Posterior vena cava (tissue), 2 donors: ENCODE measurements at places on chromosomes 5 and 9.

- DNase-seq: no peak
Observed at GRCh38 chr5:73031839-73032238, 76.0 kb downstream of the FCHO2 start.

DNA sequence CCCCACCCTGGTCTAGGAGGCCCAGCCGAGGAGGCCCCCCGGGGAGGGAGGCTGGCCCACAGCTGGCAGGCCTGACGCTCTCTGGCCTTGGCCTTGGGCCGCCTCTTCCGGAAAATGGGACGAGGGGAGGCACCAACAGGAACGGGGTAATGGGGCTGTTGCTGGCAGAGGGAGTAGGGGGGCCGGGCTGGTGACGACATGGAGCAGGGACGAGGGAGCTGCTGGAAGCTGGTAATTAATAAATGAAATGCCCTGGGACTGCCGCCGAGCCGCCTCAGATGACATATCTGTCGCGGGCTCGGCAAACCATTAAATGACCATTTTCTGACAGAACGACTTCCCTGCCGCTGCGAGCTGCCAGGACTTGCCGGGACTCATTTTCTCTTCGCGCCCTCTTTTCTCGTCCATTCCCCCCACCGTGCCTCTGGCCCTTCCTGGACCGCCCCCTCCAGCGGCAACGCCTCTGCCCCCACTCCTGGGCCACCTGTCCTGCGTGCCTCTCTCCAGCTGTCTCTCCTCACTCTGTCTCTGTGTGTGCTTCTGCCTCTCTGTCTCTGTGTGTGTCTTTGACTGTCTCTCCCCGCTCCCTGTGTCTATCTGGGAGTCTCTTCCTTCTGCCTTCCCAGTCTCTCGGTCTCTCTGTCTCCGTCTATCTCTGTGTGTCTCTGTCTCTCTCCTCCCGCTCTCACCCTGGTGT, 215.7 kb downstream of the PAX5 start:
- DNase-seq: no peak

GRCh38 chr5:7876867-7877266, 7.9 kb downstream of the MTRR start:
- no peak for DNase-seq

DNA sequence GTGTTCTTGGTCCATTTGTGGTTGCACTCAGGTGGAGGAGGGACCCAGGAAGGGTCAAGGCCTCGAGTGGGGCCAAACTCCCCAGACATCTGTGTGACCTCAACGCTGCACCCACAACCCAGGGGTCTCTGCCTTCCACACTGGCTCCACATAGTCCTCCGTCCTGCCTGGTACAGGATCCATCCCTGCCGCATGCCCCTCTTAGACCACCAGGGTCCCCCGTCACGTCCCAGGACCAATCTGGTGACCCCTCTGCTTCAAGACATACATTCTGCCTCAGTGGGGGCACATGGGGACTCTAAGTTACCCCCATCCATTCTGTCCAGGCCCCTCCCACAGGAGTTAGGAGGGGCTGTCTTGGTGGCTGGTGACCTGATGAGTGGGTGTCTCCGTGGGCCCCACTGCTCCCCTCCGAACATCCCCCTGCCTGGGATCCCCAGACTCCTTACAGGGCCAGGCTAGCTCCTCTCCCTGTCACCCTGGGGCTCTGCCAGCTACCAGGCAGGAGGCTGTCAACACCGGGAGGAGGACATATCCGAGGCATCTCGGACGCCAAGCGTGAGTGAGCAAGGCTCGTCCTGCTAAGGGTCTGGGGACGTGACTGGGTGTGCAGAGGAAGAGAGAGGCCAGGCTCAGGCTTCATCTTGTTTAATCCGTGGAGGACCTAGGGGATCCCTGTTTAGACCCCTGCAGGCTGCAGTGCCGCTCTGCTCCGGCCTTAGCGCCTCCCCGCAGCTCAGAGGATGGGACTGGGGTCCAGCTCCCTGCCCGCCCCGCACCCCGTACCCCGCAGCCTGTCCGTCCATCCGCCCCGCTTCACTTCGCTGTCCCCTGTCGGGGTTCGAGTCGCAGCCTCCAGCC, 32.3 kb downstream of the TSPAN17 start:
- no peak for DNase-seq

DNA sequence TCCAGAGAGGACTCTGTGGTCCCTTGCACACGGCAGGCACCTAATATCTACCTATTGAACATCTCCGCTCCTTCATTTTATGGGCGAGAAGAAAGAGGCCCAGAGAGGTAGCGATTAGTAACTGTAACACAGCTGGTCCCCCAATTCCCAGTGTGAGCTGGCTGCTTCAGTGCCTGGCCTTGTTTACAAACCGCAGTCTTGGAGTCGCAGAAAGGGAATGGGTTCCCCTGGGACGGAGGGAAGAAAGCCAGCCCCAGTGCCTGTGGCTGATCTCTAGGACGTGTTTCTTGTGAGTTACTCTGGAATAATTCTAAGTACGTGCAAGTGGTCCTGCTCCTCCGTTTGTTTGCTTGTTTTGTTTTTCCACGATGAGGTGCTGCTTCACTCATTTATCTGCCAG, 52.0 kb downstream of the CFAP77 start:
- DNase-seq: no peak

- DNase-seq: no peak
Observed at GRCh38 chr9:3880851-3881250, 355.1 kb upstream of the RFX3 start.
